ENCODE measurements at places on chromosomes 12 and 14.

- no peak for DNase-seq
Measured at GRCh38 chr12:69383074-69383473, 23.5 kb downstream of the YEATS4 start.

- no peak for DNase-seq
Measured at GRCh38 chr12:80857311-80857710, 80.4 kb downstream of the LIN7A start.

DNA sequence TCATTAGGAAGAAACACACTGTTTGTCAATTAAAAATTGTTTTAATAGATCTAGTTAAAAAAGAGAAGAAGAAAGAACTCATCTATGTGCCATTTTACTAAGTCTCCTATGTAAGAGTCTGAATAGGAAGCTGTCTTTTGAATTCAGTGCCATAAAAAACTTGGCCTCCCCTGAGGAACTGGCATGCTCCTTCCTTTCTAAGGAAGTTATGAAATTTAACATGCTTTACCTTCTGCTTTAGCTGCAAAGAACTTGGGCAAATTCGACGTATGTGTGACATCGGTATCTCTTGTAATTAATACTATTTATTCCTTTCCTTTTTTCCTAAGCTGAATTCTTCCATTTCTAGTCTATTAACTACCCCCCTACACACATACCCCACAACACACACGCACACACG lies 12.5 kb downstream of the TM7SF3 start:
- DNase-seq, result no peak

DNA sequence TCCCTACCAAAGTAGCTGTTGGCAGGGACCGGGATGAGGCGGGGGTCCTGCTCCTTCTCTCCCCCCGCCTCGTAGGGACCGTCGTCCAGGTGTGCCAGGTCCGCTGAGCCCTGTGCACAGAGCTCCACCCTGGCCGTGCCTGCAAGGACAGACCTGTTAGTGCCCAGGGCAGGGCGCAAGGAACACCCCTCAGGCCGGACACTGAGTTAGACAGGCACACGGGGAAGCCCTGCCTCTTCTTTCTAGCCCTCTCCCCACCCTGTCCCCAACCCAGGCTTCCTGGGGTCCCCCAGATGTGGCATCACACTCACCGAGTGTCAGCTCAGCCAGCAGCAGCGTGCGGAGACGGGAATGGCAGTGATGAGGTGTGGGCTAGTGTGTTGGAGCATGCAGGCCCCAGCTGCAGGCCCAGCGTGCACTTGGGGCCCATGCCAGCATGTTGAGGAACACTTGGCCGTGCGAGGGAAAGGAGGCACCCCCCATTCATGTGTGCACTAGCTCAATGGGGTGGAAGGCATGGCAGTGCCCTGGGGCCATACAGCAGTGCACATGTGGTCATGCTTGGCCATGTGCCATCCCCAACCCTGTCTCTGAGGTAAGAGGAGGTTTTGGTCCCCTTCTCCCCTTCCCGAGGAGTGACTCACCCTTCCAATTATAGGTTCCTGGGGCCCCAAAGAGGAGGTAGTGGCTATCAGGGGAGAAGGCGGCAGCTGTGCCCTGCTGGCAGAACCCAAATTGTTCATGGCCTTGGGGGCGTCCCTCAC lies 7.3 kb downstream of the ITGA7 start:
- no peak for DNase-seq

DNA sequence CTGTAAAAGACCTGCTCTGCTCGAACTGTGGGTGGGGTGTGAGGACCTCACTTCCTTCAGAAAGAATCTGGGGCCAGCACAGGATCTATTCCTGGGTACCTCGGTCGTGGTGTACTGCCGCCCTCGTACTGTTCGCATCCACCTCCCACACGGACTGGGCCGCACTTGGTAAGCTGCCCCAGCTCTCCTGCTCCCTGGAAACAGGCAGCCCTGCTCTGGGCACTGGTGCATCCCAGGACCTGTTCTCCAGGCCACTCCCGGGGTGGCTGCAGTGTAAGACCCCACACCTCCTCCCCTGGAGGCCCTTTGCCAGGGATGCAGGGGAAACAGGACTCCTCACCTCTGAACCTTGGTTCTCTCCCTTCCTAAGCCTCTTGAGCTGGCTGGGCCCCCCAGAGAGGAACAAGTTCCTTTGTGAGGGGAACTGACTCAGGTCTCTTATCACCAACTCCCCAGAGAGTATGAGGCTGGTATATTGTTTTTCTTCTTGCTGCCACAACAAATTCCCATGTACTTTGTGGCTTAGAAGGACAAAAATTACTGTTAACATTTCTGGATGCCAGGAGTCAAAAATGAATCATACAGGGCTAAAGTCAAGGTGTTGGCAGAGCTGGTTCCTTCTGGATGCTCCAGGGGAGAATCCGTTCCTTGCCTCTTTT lies 276.5 kb downstream of the NUAK1 start:
- DNase-seq, result no peak

DNA sequence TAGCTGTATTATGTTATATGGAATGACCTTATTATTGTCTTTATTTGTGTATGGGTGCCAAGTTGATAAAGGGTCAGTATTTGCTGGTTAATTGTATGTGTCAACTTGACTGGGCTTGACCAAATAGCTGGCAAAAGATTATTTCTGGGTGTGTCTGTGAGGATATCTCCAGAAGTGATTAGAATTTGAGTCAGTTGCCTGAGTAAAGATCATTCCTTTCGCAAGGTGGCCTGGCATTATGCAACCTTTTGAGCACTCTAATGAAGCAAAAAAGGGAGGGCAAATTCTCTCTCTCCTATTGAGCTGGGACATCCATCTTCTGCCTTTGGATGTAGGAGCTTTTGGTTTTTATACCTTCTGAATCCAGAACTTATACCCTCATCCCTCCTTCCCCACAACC lies 82.2 kb downstream of the ATXN7L3B start:
- DNase-seq, result no peak

GRCh38 chr12:31582155-31582554 lies 8.8 kb downstream of the DENND5B start:
- DNase-seq, result no peak

DNA sequence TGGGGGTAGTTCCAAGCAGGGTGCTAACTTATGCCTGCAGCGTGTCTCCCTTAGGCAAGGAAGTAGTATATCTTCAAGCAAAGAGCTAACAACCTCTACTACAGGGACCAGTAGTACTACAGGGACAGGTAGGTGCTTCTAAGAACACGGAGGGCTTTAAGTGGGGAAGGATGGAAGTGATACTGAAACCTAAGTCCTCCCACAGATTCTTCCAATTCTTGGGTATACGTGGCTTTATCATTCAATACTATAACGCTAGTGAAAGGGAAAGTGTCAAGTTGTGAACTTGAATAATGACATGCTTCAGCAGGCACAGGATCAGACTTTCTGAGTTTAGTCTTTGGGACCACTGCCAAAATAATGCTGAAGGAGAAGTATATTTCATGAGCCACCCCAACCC lies 241.7 kb downstream of the CEP128 start:
- no peak for DNase-seq

- no peak for DNase-seq
Measured at GRCh38 chr12:96143827-96144565, 50.2 kb upstream of the ELK3 start.

DNA sequence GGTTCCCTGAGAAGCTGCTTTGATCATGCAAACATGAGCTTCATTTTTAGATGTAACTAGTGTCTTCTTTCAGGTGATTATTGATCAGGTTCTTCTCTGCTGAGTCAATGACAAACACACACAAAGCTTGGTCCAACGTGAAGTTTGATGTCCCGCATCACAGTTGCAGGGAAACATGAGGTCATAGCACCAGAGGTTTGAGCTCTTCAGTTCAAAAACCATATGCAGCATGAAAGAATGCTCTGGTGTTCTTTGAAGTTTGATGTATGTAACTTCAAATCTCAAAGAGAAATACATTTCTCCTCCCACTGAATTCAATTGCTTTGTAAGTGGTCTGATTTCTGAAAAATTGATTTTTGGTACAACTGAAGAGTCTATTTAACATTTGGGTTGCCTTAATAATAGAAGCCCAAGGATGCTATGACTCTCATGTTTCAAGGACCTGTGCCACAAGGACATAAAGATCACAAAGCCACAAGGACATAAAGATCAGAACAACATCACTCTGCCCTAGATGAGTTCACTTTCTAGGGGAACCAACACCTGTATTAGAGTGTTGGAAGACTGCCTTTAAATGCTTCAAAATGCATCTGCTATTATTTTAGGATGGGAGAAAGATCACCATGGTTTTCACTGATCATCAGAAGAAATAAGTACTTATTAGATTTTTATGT lies 31.1 kb upstream of the AMIGO2 start:
- DNase-seq, result no peak

DNA sequence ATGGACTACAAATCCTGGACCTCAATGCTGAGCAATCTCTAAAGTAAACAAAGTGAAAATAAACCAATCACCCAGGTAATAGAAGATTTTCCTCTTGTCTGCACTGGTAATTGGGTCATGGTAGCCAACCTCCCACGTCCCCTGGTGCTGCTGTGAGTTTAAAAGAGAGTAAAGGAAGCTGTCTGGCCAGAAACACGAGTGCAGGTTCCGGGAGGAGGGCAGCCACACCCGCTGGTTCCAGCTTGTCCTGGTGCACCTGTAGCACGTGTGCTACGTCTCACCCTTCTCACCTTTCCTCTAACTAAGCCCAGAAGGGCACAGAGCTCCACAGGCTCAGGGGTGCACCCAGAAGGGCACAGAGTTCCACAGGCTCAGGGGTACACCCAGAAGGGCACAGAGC lies 5.4 kb downstream of the CRACR2A start:
- DNase-seq, result peak; percentile 21

GRCh38 chr14:104266631-104267575 lies 128.5 kb downstream of the KIF26A start:
- DNase-seq, result no peak

All from activated CD4-positive, alpha-beta T cell treated with anti-CD3 and anti-CD28 coated beads, Interleukin-2, amount 50 U/mL, for 48 hours (primary cell).